H54 (cell line): ENCODE measurements at places on chromosomes 5 and 9.

DNA sequence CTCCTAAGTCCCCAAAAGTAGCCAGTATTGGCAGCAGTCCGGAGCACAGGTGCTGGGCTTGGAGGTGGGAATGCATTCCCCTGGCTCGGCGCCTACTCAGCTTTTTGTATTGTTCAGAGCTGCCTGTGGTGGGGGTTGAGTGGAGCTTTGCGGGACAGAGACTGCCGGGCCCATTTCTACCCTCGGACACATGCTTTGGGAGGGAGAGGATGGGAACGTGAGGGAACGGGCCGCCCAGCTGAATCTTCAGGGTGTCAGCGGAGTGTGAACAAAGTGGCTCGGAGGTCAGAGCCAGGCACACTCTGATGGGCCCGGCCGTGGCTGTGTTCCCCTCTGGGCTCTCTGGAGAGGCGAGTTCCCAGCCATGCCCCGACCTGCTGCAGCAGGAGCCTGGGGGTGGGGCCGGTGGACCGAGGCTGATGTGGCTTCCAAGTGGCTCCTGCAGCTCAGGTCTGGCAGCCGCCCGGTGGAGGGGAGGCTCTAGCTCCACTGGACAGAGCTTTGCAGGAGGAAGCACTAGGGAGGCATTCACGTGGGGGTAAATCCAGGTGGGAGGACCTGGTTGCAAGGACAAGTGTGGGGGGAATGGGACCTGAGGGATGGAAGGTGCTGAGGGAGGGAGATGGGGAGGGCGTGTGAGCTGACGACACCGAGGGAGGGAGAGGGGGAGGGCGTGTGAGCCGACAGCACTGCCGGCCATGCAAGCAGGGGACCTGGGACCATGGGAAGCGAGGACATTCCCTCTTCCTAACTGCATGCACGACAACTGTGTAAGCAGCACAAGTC, 31.1 kb upstream of the SLC6A3 start:
- DNase-seq = no peak

DNA sequence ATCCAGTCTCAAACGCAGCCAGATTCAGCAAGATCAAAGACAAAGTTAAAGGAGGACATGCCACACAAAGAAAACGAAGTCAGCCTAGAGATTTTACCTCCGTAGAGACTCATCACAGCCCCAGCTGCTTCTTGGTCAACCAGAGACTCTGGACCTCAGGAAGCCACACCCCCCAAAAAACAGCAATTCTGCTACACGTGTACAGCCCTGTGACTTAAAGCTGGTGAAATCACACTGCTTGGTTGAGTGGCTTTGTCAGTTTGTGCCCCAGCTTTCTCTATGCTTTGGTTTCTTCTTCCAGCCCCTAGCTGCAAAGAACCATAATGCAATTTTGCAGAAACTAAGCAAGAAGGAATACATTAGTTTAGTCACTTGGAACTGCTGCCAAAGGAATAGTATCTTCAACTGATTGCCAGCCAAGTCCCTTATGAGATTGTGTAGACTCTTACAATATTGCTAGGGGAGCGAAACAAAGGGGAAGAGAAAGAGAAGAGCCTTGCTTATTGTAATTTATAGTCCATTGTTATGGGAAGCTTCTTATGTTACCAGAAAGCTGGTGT, 158.8 kb upstream of the ZNF462 start:
- no peak for DNase-seq

DNA sequence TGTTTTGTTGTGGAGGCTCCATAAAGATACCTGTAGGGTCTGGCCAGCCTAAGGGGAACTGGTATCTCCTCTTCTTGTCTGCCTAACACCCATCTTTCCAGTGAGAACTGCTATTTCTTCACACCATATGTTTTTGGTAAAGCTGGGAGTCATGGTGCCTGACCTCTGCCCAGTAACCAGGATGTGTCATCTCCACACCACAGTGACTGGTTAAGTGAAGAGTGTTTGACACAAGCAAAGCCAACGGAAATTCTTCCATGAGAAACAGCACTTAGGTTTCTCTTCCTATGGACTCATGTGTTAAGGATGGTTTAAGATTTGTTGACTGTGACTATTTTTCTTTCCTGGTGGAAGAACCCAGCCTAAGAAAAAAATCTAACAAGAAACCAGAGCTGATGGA, 111.5 kb downstream of the HTR4 start:
- DNase-seq = no peak

GRCh38 chr5:161312882-161313281, 233.6 kb downstream of the GABRB2 start:
- no peak for DNase-seq

DNA sequence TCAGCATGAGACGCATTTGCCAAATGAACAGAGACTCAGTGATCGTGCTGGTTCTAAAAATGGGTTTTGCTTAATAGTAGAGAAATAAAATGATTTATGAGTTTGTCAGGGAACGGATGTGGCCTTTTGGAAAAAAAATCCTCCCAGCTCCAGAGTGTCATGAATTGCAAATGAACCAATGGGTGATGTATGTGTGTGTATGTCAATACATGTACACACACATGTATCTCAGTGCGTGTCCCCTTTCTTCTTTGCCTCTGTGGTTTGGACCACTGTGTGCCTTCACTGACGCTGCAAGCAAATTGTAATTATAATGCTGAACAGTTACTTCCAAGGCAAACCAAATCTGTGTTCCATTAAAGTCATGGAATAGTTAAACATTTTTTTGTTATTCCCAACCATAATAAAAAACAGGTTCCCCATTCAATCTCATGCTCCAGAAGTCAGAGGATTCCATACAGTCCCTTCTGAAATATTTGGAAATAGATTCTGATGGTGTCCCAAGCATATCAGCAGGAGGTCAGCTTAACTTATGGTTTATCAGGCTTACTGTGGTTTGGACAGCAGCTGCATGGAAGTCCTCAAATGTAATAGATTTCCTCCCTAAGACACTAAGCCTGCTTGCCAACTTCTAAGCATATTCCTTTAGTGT, 630.5 kb downstream of the ACTL7B start:
- no peak for DNase-seq

- no peak for DNase-seq
Measured at GRCh38 chr9:134598884-134599245, 42.7 kb upstream of the COL5A1 start.

- no peak for DNase-seq
Measured at GRCh38 chr5:10576790-10577189, 12.9 kb downstream of the ANKRD33B start.

DNA sequence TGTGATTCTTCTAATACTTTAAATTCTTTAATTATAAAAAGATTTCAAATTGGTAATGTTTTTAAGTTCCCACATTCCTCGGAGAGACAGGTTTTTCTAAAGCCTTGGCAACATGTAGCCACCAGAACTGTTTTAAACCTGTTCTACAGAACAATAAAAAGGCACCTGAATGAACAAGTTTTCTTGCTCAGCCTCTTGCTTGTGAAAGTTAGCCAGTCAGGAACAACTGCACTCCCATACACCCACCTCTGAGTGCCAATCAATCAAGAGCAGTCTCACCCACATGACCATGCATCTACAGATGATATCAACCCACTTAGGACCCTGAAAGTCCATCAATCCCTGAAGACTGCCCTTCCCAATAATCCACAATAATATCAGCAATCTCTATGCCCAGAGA, 62.3 kb downstream of the AP3B1 start:
- DNase-seq = no peak

GRCh38 chr9:95724253-95724991, 151.1 kb upstream of the ERCC6L2 start:
- DNase-seq = no peak

DNA sequence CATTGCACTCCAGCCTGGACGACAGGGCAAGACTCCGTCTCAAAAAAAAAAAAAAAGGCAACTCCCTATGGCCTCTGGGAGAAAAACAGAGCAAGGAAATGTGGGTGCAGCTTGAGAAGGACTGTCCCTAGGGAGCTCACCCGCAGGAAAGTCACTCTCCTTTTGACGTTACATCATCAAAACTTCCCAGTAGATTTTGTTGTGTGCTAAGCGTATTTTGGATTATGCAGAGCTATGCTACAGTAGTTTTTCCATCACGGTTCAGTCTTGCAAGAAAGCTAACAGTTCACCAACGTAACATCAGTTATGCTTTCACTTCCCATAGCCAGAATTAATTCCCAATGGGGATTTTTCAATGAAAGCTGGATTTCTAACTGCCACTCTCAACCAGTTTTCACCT, 138.8 kb downstream of the HSD17B3 start:
- DNase-seq = no peak

DNA sequence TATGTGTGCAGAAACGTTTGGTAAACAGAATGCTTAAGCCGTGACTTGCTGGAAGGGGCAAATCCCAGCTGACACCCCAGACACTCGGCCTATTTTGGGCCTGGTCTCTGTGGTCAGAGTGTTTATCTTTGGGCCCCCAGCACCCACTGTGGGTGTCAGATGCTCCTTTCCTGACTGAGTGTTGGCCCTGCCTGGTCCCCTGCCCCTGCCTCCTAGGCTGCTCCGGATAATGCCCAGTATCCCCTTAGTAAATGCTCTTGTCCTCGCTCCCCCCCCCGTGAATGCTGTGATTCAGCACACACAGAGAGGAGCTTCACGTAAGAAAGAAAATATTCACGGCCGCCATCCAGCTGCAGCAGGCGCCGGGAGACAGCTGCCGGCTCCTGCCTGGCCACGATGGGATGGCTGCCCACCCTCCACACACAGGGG, 11.3 kb upstream of the ANGPTL2 start:
- peak; percentile 67 for DNase-seq

GRCh38 chr5:60362158-60362557, 337.8 kb downstream of the DEPDC1B start:
- no peak for DNase-seq

DNA sequence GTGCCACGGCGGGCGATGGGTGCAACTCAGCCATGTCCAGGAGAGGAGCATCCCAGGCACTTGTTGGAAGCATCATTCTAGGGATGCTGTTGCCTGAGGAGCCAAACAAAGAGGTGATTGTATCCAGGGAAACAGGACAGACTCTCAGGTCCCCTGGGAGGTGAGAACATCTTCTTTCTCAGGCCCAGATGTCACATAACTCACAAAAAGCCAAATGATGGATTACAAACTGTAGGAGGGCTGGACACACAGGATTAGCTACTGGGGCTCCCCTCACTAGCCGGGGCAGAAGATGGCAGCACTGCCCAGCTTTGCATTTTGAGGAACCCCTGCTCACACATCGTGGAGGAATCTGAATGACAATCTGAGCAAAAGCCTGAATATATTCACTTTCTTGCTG, 64.7 kb upstream of the NFIL3 start:
- no peak for DNase-seq

DNA sequence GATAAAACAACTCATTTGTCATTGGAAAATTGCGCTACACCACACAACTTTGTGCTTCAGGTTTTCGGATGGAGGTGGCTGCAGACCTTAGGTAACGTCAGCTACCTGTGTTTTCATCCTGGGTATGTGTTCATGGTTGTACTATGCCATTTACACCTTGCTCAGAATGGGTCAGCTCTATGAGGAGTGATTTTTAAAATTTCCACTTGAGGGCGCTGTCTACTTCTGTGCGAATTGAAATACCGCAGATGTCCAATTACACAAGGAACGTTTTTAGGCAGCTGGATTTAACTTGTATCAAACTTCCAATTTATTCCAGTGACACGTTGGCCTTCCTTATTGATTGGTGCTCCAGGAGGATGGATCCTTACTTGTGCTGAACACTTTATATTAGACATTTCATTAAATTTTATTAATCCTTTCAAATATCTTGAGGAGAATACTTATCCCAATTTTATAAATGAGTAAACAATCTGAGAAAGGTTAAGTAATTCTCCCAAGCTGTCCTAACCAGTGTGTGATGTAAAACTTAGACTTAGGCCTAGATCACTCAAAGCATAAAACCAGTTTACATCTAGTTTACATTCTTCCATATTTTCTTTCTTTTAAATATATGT, 23.4 kb downstream of the DMRTA1 start:
- DNase-seq = peak; percentile 9

DNA sequence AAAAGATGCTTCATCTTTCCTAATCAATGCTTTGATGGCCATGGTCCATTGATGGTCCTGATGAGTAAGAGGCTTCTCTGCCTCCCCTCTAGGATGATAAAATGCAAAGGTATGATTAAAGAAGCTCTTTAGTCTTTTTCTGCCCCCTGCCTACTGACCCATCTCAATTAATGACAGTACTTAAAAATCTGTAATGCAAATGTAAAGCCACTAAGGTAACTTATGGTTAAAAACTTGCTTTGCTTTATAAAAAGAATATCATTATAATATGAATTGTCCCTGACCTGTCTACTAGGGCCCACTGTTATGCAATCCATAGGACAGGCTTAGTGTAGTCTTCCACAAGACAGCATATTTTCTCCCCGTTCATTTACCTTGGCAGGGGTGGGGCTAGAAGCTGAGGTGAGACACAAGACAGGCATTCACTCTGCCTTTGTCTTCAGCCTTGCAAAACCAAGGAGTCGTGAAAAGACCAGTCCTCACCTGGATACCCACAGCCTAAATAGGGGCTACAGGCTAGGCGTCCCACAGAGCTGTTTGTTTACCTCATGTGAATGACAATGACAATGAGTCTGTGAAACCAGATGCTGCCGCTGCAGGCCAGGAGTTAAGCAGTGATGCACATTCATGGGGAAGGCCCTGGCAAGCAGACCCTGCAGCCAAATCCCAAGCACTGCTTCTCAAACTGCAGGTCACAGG, 60.4 kb downstream of the BNC2 start:
- no peak for DNase-seq
